CD14-positive monocyte (primary cell): ENCODE measurements at places on chromosomes 4 and X. TPM values are rescaled to one million over a fixed set of nuclear protein-coding genes. Genes with fewer than 3 reads are reported as not detected.

The CWH43 gene
- not detected for polyA plus RNA-seq

The PRDX4 gene
- 76.2 TPM for polyA plus RNA-seq

The NCBP2L gene
- polyA plus RNA-seq = not detected in 2 replicates

The NAA11 gene
- polyA plus RNA-seq = not detected in 2 replicates

The MAGED4 gene
- polyA plus RNA-seq = not detected

The SLC49A3 gene
- polyA plus RNA-seq = 29.8 and 40.0 TPM in 2 replicates

The FREM3 gene
- not detected for polyA plus RNA-seq

The NAT8L gene
- polyA plus RNA-seq = not detected

GRCh38 chr4:150033901-150034300 lies 44.3 kb upstream of the DCLK2 start:
- no peaks in the 10 kb centered on the region for H3K36me3 ChIP-seq
- H3K4me3 ChIP-seq = no peak overlapping the region
- no peak overlapping the region for H3K27ac ChIP-seq
- DNase-seq = no peak
- H3K27me3 ChIP-seq = no peaks in the 10 kb centered on the region

- no peak overlapping the region for H3K27ac ChIP-seq
- H3K27me3 ChIP-seq = no peaks in the 10 kb centered on the region
- peaks cover 66% of the 10 kb centered on the region for H3K4me1 ChIP-seq
Observed at GRCh38 chrX:129744861-129745321, 6.1 kb downstream of the XPNPEP2 start.

- H3K4me1 ChIP-seq = no peaks in the 10 kb centered on the region
- no peak for DNase-seq
- H3K27me3 ChIP-seq = no peaks in the 10 kb centered on the region
- H3K27ac ChIP-seq = no peak overlapping the region
- H3K4me3 ChIP-seq = no peak overlapping the region
Observed at GRCh38 chr4:33437406-33437805, 2717.2 kb downstream of the PCDH7 start.

- peaks cover 65% of the 10 kb centered on the region for H3K27me3 ChIP-seq
- DNase-seq = no peak
- H3K36me3 ChIP-seq = no peaks in the 10 kb centered on the region
- peak overlapping the region; percentile 75 for H3K4me3 ChIP-seq
- H3K27ac ChIP-seq = no peak overlapping the region
Observed at GRCh38 chr4:125316791-125317524, 2.2 kb downstream of the FAT4 start.

DNA sequence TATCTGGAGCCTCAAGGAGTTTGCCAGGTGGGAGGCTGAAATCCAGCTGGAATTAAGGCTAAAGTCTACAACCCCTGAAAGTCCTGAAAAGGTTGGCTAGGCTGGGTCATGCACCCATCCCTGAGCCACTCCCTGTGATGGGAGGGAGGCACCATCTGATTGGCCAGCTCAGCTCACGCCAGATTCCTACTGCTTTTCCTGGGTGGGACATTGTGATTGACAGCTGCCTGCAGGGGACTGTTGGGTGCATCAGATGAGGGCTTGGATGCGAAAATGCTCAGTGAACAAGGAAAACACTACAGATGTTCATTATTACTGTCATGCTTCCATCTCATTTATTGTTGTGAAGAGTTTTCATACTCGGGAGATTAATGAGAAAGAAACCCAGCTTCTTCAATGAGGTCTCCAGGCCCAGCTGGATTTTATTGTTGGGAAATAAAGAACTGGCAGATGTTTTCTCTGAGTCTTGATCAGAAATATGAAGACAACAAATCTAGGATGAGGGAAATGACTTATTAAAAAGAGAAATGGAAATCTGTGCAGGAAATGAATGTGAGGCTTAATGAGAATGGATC lies 185.9 kb downstream of the STK32B start:
- no peak overlapping the region for H3K4me3 ChIP-seq
- no peaks in the 10 kb centered on the region for H3K27me3 ChIP-seq
- H3K36me3 ChIP-seq = no peaks in the 10 kb centered on the region

DNA sequence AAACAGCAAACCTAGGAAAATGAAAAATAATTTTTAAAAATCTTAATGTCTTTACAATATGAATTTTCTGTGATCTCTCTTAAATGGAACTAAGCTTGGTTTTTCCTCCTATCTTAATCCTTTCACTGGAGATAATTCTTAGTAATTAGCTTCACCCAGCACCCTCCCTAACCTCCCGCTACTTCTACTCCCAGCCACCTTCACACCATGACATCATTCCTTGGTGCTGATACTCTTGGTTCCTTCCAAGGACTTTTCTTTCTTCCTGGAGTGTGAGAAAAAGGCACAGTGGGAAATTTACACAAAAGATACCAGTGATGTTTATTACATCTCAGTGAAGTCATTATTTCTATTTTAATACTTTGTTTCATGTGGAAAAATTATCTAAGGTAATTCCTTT lies 163.6 kb upstream of the PLAC1 start:
- no peaks in the 10 kb centered on the region for H3K27me3 ChIP-seq
- H3K4me1 ChIP-seq = peaks cover 7% of the 10 kb centered on the region
- H3K27ac ChIP-seq = no peak overlapping the region
- no peaks in the 10 kb centered on the region for H3K36me3 ChIP-seq
- DNase-seq = no peak

DNA sequence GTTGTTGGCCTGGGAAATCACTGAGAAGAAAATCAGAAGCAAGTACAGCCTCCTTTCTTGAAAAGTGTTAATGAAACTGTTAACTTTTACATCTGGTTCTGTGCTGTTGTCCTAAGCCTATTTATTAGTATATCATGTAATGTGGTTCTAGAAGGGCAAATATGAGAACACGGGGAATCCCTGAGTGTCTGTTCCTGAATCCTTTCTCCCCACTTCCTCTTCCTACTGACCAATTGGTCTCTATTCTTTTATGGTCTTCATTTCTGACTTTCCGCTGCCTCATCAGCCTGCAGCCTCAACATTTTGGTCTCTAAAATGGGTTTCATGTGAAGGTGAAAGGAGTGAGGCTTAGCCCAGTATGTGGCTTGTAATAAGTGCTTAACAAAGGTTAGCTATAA lies 159.9 kb upstream of the MAMLD1 start:
- peak overlapping the region; percentile 85 for H3K27ac ChIP-seq
- H3K4me3 ChIP-seq = no peak overlapping the region
- H3K36me3 ChIP-seq = no peaks in the 10 kb centered on the region
- no peaks in the 10 kb centered on the region for H3K27me3 ChIP-seq

GRCh38 chr4:148078061-148078460 lies 346.2 kb downstream of the ARHGAP10 start:
- H3K27ac ChIP-seq = no peak overlapping the region
- no peak for DNase-seq
- no peak overlapping the region for H3K4me3 ChIP-seq
- H3K27me3 ChIP-seq = no peaks in the 10 kb centered on the region
- H3K36me3 ChIP-seq = no peaks in the 10 kb centered on the region

DNA sequence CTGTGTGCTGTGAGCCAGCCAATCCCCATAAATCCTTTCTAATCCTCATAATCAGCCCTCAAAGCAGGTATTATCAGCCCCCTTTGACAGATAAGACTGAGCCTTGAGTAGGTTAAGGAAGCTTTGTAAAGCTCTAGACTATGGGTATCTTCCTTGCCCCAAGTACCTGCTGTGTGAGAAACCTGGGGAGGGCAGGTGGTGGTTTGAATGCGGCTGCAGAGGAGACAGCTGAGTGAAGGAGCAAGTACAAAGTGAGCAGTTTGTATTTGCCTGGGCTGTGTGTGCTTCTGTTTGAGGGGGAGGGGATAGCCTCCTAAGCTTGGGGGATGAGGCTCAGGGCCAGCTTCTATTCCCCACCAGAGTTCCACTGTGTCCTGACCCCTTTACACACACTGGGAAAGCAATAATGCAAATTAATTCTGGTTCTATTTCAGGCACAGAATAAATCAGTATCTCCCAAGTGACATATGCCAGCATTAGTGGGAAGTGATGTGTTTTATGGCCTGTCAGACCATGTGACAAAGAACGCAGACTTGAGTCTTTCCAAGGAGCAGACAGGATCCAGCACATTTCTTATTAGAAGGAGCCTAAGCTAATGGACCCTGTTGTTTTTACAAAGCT lies 63.5 kb downstream of the EVC start:
- no peaks in the 10 kb centered on the region for H3K36me3 ChIP-seq
- H3K4me3 ChIP-seq = no peak overlapping the region
- no peak for DNase-seq
- H3K27me3 ChIP-seq = no peaks in the 10 kb centered on the region

DNA sequence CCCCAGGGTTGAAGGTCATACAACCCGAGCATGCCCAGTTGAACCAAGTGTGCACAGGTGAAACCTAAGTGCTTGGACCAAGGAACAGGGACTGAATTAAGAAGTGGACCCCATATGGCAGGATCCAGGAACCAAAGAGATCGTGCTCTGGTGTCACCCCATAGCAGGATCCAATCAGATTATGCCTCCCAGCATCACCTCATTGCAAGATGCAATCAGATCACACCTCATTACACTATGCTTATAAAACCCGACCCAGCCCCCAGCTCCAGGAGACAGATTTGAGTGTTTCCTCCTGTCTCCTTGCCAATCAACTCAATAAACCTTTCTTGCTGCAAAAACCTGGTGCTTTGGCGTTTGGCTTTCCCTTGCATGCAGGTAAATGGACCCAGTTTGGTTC lies 37.6 kb downstream of the EFHC2 start:
- H3K27me3 ChIP-seq = no peaks in the 10 kb centered on the region
- H3K4me3 ChIP-seq = no peak overlapping the region
- H3K36me3 ChIP-seq = no peaks in the 10 kb centered on the region
- no peaks in the 10 kb centered on the region for H3K4me1 ChIP-seq
- H3K27ac ChIP-seq = no peak overlapping the region

DNA sequence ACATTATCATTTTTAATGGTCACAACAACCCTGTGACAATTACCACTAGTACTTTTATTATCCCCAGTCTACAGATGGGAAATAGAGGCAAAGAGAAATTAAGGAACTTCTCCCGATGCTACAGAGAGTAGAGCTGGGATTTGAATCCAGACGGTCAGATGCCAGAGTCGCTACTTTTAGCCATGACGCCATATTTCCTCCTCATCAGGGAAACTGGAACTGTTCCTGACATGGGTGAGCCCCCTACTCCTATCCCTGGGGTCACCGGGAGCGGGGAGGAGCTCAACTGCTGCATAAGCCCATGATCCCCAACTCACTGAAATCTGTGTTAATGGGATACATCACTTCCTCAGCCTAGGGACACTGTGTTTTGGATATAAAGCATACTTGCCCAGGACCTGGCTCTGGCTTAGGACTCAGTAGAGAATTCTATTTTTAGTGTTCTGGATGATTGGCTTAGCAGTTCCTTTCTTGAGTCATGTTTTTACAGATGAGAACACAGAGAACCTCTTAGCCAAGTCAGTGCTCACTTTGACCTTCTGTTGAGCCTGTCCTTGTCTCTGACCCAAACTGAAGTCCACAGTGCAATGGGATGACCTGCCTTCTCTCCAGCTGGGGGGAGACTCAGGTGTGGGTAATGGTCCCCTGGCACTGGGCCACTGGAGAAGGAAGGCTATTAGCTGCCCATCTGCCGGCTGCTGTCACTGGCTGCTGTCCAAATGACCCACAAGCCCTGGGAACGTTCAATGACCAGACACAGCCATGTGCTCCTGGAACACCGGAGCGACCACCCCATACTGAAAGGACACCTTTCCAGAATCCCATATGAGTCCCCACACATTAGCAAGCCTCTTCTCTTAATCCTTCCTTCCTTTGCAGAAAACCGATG lies 90.8 kb upstream of the SHISA3 start:
- H3K4me1 ChIP-seq = no peaks in the 10 kb centered on the region
- H3K4me3 ChIP-seq = no peak overlapping the region
- no peak for DNase-seq
- H3K36me3 ChIP-seq = no peaks in the 10 kb centered on the region
- no peaks in the 10 kb centered on the region for H3K27me3 ChIP-seq

- no peak for DNase-seq
- no peak overlapping the region for H3K27ac ChIP-seq
- no peaks in the 10 kb centered on the region for H3K4me1 ChIP-seq
- H3K4me3 ChIP-seq = no peak overlapping the region
Observed at GRCh38 chr4:182206916-182207315, 36.3 kb upstream of the TENM3 start.

DNA sequence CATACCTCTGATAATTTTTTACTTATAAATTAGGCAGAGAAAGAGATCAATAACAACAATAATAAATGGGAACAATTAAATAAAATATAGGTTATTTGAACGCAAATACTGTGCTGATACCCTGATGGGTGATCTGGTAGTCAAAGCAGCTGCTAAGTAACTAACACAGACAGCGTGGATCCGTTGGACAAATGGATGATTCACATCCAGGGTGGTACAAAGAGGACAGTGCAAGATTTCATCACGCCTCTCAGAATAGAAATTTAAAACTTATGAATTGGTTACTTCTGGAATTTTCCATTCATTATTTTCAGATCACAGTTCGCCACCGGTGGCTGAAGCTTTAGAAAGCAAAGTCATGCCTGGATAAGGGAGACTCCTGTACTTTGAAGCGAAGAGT lies 1066.0 kb upstream of the ADGRL3 start:
- no peaks in the 10 kb centered on the region for H3K36me3 ChIP-seq
- H3K27ac ChIP-seq = no peak overlapping the region
- H3K27me3 ChIP-seq = no peaks in the 10 kb centered on the region
- DNase-seq = no peak
- H3K4me1 ChIP-seq = no peaks in the 10 kb centered on the region

DNA sequence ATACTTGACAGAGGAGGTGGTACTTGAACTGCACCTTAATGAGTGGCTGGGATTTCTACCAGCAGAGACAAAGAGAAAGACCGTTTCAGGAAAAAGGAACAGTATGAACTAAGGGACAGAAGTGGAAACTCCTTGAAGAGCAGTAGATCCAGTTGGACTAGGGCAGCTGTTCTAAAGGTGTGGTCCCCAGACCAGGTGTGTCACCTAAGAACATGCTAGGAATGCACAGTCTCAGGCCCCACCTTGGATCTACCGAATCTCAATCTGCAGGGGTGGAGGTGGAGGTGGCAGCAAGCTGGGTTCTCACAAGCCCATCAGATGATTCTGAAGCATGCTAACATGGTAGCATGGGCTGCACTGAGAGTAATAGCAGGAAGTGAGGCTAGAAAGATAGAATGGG lies 22.3 kb downstream of the DAPP1 start:
- DNase-seq = no peak
- no peak overlapping the region for H3K4me3 ChIP-seq
- H3K36me3 ChIP-seq = peaks cover 94% of the 10 kb centered on the region
- H3K27me3 ChIP-seq = no peaks in the 10 kb centered on the region
- peaks cover 8% of the 10 kb centered on the region for H3K4me1 ChIP-seq
- no peak overlapping the region for H3K27ac ChIP-seq

DNA sequence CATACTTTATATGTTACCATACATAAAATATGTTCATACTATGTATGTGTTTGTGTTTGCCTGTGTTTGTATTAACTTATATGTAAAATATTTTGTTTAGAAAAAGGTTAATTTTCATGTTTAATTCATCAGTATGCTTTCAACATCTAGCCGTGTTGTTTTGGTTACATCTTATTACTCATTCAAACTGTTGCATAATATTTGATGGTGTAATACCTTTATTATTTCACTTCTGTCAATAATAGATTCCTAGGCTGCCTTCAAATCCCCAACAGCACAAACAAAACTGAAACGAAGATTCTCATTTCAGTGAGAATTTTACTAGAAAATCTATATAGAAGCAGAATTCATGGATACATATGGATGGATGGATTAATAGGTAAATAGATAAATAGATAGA lies 462.3 kb upstream of the ADGRL3 start:
- H3K27me3 ChIP-seq = no peaks in the 10 kb centered on the region
- H3K4me3 ChIP-seq = no peak overlapping the region
- no peaks in the 10 kb centered on the region for H3K36me3 ChIP-seq
- H3K4me1 ChIP-seq = no peaks in the 10 kb centered on the region
- no peak for DNase-seq
- no peak overlapping the region for H3K27ac ChIP-seq
